ENCODE measurements at places on chromosomes 11 and 22.
A peak's percentile ranks its signal among the peaks of the same experiment; 100 is the strongest.

DNA sequence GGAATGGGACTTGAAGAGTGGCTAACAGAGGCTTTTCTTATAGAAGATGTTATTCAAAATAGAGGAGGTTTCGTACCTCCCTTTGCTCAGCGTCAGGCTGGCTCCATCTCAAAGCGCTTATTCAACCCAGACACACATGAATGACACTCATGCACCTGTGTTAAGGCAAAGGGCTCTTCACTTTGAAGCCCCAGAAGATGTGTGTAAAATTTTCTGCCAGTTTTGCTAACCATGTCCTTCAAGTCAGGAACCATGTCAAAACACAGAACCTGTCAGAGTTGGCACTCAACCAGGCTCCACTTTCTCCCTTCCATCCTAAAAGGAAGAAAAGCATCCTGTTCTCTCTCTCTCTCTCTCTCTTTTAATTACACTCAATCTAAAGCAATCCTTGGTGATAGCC is 352.8 kb upstream of the NARS2 start:
- no peak for DNase-seq

DNA sequence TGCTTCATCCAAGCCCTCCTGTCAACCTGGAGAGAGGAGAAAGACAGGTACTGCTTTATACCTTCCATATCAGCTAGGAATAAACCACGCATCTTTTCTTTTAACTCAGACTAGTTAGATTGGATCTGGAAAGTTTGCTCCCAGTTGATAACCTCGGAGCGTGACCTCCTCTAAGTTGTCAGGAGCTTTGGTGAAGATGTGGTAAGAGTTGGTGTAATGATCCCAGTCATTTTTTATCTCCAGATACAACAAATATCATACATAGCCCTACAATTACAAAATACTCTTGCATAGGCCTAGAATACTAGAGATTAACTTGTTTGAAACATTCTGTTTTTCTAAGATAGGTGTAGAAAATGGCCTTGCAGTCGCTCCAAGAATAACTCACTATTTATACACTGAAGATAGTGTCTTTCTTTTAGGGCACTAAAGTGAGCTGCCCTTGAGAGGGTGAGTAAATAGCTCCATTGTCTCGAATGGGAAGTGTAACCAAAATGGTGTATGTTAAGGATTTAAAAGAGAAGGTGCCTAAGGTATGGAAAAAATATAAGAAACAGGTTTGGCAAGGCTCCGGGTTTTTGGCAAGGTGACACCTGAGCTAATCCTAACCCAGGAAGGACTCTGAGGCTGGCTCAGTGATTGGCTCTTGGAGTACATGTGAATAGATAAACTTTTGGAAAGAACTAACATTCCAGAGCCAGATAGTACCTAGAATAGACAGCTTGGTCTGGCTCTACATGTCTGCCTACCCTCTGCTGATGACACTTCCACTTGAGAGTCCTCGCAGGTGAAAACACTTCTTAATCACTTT is 59.4 kb downstream of the GLYATL1 start:
- no peak for DNase-seq

GRCh38 chr11:27514558-27514957 is 8.0 kb upstream of the LIN7C start:
- peak; percentile 68 for DNase-seq

GRCh38 chr11:79428406-79428805 is 12.4 kb downstream of the TENM4 start:
- DNase-seq: no peak

DNA sequence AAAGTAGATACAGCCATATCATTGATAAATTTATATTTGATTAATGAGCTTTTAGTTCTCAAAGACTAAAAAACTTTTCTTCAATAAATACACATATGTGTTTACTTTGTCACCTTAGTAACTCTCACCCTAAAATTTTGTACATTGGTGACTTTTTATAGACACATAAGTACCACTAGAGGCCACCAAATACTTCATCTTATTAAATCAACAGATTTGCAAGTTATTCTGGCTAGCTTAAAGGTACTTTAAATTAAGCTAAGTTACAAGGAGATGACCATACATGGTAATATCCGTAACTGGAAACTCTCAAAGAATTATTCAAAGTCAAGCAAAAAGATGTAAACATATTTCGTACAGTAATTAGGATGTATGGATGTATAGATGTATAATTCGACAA is 112.2 kb downstream of the SBF2 start:
- peak; percentile 62 for DNase-seq

DNA sequence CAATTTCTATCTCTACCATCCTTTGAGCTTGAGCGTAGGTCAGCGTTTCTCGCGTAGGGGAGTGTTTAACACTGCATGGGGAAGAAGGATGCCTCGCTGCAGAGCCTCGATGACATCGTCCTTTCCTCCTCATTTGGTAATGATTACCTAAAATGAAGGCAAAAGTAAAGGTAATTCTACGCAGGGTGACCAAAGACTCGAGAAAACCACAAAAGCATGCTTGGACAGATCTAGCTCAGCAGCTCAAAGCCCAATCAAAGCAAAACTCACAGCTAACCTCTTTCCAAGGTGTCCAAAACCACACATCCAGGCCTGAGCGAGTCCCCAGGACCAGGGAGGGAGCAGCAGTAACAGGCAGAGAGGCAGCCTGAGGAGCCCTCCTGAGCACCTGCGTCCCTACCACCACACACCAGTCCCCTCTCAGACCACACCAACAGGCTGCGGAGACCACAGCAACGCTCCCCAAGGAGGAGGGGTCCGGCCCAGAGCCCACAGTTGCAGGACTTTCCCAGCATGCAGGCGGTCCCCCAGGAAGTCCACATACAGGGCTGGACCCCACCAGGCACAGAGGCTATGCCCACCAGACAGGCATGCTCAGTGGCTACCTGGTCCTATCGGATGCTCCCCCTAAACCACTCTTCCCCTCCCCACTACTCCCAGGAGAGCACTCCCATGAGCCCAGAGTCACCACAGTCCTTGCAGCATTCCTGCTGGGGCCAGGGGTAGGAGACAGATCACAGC is 3.3 kb downstream of the BRD1 start:
- no peak for DNase-seq

DNA sequence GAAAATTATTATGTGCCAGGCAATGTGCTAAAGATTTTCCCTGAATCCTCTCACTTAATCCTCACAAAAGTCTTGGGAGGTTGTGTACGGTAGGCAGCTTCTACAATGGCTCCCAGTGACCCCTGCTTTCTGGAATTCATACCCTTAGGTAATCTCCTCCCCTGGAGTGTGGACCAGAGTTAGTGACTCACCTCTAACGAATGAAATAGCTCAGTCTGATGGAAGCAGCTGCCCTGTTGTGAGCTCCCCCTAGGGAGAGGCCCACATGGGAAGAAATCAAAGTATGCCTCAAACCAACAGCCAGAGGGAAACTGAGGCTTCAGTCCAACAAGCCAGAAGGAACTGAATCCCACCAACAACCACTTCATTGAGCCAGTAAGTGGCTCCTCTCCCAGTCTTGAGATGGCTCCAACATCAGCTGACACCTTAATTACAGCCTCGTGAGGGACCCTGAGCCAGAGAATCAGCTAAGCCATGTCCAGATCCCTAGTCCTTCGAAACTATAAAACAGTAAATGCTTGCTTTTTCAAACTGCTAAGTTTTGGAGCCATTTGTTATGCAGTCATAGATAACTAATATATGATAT is 98.9 kb upstream of the ISX start:
- DNase-seq: peak; percentile 81

DNA sequence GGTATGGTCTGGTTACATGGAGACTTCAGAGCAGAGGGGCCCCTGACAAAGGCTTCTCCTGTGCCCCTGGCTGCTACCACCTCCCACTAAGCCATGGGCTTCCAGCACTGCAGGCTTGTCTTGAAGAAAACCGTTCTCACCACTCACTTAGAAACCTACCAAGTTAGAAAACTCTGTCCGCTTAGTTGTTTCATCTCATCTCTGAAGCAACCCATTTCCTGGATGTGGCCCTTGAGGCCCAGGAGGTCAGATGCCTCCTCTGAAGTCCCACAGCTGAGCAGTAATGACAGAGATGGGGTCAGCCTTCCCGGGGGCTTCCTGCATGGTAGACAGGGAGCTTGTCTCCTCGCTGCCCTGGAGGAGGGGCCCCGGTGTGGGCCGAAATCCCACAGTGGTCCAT is 12.9 kb downstream of the CSF2RB start:
- DNase-seq: no peak

GRCh38 chr11:2652333-2653197 is 47.2 kb downstream of the KCNQ1OT1 start:
- DNase-seq: no peak

DNA sequence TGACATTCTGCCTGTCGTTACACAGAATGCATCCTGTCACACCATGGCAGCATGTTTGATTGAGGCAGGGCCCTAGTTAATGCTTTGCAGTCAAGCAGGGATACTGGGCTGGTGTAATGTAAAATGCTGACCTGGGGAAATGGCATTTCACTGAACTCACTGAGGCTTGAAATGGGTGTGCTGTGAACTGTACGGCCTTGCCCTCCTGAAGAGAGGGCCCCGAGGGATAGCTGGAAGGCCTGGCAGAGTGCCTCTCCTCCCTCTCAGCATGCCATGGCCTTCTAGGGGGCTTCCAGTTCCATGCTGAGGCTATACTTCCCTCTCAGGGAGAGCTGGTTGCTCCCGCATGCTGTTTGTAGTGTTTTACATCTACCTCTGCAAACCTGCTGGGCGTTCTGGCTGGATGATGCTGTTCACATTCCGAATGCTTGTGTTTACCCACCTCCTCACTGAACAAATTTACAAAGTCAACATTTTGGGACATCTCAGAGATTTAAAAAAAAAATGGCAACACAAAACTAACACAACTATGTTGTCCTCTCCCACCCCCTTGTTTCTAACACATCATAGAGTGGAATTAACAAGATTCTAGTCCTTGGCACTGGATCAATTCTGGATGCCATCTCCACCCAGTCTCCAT is 416.7 kb upstream of the CADM1 start:
- no peak for DNase-seq

DNA sequence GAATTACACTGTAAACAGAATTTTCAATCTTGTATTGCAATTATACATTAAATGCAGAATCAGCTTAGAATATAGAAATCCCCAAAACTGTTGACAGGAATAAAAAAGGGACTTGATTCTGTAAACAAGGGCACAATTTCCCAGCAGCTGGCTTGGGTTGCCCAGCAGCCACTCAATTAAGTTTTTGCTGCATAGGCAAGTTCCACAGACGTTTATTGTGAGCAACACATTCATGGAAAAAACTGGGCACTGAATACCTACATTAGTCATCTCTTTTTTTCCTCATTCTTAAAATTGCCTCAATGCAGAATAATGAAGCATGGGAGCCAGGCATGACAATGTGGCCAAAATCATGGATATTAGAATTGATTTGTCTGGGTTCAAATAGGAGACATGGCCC is 421.8 kb upstream of the ANO5 start:
- no peak for DNase-seq

GRCh38 chr11:36684840-36685801 is 87.1 kb upstream of the RAG2 start:
- DNase-seq: no peak

DNA sequence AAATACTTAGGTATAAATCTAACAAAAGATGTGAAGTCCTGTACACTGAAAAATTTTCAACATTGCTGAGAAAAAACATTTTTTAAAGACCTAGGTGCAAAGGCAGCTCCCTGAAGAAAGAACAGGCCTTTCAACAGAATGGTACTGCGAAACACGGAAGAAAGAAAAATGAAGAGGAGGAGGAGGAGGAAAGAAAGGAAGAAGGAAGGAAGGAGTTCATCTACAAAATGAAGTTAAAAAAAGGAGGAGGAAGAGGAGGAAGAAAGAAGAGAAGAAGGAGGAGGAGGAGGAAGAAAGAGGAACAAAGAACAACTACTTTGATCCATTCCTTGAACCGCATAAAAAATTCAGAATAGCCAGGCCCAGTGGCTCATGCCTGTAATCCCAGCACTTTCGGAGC is 29.5 kb downstream of the DGCR2 start:
- DNase-seq: no peak

- DNase-seq: no peak
Measured at GRCh38 chr22:17990942-17991341, 33.4 kb downstream of the MICAL3 start.

- no peak for DNase-seq
Measured at GRCh38 chr11:87908086-87908485, 267.2 kb downstream of the RAB38 start.

GRCh38 chr11:26703411-26704191 is 18.3 kb downstream of the SLC5A12 start:
- peak; percentile 43 for DNase-seq

- no peak for DNase-seq
Measured at GRCh38 chr22:47594836-47595521, 832.5 kb downstream of the TBC1D22A start.

DNA sequence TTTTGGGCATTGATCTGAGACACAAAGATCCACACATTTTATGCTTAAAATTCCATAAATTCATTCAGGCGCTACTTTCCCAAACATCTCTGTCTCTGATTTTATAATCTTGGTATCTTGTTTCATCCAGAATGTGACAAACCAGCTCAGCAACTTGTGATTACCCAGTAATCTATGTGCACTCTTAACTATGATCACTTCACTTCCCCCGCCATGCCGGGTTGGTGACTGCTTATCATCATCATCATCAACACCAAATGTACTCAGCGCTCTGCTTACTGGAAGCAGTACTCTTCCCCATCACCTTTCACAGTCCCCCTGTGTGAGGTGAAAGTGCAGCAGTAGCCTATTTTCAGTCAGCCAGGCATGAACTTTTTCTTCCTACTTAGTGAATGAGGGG is 15.2 kb upstream of the MMP7 start:
- DNase-seq: no peak

GRCh38 chr11:75894036-75894585 is 79.1 kb downstream of the UVRAG start:
- DNase-seq: no peak

DNA sequence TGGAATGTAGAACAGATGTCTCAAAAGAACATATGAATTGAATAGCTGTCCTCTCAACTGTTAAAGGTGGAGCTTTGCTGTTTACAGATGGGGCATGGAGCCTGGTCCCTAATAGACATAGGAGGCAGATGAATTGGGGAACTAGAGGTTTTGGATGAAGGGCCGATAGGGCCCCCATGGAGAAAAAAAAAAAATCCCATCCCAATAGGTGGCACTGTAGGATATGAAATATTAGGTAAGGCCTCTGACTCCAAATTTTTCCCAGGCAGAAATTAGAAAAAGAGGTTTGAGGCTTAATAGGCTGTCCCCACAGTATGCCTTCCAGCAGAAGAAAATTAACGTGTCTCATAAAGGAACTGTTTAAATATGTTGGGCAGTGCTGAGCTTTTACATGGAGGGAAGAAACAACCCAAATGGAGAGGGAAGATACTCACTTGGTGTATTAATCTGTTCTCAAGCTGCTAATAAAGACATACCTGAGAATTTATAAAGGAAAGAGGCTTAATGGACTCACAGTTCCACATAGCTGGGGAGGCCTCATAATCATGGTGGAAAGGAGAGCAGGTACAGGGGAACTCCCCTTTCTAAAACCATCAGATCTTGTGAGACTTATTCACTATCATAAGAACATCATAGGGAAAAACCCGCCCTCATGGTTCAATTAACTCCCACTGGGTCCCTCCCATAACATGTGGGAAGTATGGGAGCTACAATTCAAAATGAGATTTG is 30.1 kb upstream of the TMEM45B start:
- DNase-seq: peak; percentile 7

Data from fibroblast of skin of right biceps (primary cell).